ENCODE measurements at places on chromosomes 2 and 18.

GRCh38 chr2:12176623-12177454, 430.4 kb downstream of the LPIN1 start:
- DNase-seq = peak; percentile 66

- DNase-seq = no peak
Measured at GRCh38 chr2:74007121-74007520, 22.4 kb downstream of the TET3 start.

DNA sequence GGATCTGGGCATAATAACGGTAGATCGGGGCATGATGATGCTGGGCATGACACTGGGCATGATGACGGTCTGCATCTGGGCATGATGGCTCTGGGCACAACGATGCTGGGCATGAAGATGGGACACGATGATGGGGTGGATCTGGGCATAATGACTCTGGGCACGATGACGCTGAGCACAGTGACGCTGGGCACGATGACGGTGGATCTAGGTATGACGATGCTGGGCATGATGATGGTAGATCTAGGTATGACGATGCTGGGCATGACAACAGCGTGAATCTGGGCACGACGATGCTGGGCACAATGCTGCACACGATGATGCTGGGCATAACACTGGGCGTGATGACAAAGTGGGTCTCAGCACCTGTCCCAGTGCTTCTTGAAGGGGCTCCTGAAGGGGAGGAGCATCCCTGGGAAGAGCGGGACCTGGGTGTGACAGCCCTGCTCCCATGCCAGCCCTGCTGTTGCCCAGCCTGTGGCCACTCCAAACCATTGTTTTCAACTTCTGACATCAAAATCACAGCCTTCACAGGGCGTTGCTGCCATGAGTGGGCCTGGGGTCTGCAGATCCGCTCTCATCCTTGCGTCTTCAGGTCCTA, 30.4 kb upstream of the ALLC start:
- no peak for DNase-seq

DNA sequence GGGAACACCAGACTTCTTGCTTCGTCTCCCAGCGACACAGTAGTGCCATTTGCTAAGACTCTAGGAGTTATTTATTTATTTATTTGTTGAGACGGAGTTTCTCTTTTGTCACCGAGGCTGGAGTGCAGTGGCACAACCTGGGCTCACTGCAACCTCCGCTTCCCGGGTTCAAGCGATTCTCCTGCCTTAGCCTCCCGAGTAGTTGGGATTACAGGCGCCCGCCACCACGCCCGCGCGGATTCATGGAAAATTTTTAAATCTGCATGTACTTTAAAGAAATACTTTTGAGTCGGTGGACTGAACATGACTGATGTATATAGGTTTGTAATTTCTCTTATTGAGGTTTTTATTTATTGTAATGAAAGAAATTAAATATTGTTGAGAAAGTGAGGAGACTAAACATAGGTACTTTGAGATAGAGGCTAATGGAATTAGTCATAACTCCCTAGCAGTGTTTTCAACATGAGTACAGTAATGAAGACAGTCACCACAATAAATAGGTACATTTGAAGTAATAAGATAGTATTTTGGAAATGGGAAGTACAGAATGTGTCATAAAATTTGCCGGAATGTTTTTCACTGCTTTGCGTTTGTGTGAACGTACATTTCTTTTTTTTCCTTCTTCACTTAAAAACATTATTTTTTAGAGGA, 983 bp downstream of the MTX2 start:
- no peak for DNase-seq

DNA sequence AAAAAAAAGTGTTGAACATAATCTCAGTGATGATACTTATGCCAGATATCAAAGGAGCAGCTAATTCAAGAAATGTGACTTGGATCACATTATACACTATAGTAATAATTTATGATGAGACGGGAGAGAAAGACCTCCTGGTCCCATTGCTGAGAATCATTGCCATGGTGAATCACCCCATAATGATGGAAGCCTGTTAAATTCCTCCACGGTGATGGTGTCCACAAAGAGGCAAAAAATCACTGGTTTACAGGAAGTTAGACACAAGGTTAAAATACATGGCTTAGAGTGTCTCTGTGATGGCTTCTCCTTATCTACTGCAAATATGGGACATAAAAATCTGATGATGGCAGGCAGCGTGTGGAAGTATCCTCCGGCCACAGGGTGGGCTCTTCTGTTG, 210.0 kb downstream of the CDH2 start:
- no peak for DNase-seq

DNA sequence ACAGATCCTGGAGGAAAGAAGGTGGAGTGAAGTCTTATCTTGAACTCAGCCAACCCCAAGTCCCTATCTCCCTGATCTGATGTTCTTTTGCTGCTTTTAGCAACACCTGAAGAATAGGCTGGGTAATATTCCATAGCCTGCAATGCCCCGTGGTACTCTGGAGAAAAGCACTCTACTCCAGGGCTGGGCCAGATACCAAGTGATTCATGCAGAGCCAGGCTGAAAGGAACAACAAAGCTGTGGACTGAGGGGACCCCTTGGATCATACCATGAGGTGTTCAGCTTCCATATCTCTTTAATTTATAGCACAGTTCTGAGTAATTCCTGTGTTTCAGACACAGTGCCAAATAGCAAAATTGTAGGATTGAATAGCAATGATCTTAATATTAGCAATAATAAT, 130.6 kb downstream of the NXPH2 start:
- no peak for DNase-seq

GRCh38 chr2:232592772-232593395, 40.5 kb upstream of the EFHD1 start:
- no peak for DNase-seq
